ENCODE measurements at places on chromosomes 5 and 9. TPM values are rescaled to one million over a fixed set of nuclear protein-coding genes. Genes with fewer than 3 reads are reported as not detected.
A peak's percentile ranks its signal among the peaks of the same experiment; 100 is the strongest.

- peak overlapping the region; percentile 62 for H3K27ac ChIP-seq
- H3K4me3 ChIP-seq, result no peak overlapping the region
- H3K4me1 ChIP-seq, result peaks cover 25% of the 10 kb centered on the region
- no peak for DNase-seq
These were observed 121.4 kb upstream of the C6 start for GRCh38 chr5:41334758-41335157.

GRCh38 chr5:120463006-120463680 is 957 bp upstream of the PRR16 start:
- DNase-seq, result no peak
- peak overlapping the region; percentile 88 for H3K4me3 ChIP-seq
- H3K36me3 ChIP-seq, result no peaks in the 10 kb centered on the region
- peaks cover 62% of the 10 kb centered on the region for H3K27me3 ChIP-seq
- H3K4me1 ChIP-seq, result peaks cover 20% of the 10 kb centered on the region
- no peak overlapping the region for H3K27ac ChIP-seq

GRCh38 chr9:112496074-112496722 is 9.6 kb downstream of the KIAA1958 start:
- H3K27ac ChIP-seq, result peak overlapping the region; percentile 48
- peaks cover 23% of the 10 kb centered on the region for H3K4me1 ChIP-seq
- no peak for DNase-seq
- H3K27me3 ChIP-seq, result no peaks in the 10 kb centered on the region
- peaks cover 51% of the 10 kb centered on the region for H3K36me3 ChIP-seq

DNA sequence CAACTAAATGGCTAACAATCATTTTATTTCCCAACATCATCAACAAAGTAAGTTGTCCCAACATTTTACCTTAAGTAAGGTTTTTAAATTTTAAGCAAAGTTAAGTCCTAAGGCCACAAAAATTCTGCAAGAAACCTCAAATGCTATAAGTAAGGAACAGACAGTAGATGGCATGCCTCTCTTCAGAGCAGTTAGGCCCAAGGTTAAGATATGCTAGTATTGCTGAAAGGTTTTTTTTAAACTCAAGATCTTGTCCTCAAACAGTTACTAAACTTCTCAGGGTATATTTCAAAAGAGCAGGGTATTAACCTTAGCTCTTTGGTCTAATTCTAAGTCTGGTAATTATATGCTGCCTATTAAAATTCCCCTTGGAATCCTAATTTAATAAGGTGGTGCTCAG is 35.1 kb downstream of the PJA2 start:
- H3K27me3 ChIP-seq, result no peaks in the 10 kb centered on the region
- no peak for DNase-seq
- no peaks in the 10 kb centered on the region for H3K4me1 ChIP-seq

DNA sequence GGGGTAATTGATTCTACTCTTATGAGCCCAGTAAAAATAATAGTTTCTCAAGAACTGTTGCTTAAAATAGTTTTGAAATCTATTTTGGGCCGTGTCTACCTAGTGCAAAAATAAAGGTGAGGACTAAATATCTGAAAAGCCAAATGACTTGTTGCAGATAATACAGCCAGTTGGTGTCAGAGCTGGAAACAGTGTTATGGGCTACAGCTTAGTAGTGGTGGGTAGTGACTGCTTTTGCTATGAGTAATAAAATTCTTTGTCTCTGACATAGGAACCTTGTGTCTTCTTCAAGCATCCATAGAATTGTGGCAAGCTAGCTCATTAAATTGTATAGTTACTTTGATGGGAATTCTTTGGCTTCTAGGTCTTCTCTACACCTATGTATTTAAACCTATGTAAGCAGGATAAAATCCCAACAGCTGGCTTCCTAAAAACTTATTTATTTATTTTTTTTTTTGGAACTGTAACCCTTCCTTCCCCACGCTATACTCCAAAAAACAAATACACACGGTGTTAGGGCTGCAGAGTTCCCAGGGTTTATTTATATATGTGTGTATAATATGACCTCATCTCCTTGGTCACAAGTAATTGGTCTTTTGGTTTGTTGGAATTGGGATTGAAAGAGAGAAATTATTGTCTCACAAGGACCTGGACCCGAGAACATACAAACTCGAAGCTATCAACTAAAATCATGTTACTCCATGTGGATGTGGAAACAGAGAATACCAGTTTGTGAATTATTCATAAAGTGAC is 138.0 kb downstream of the NUDT12 start:
- no peak overlapping the region for H3K4me3 ChIP-seq
- no peaks in the 10 kb centered on the region for H3K36me3 ChIP-seq
- no peaks in the 10 kb centered on the region for H3K27me3 ChIP-seq
- no peak overlapping the region for H3K27ac ChIP-seq

- no peaks in the 10 kb centered on the region for H3K36me3 ChIP-seq
- H3K4me3 ChIP-seq, result no peak overlapping the region
- peaks cover 12% of the 10 kb centered on the region for H3K27me3 ChIP-seq
These were observed 4.9 kb downstream of the GMCL2 start for GRCh38 chr5:178182158-178182876.

- no peak overlapping the region for H3K4me3 ChIP-seq
- no peak for DNase-seq
- H3K4me1 ChIP-seq, result peaks cover 12% of the 10 kb centered on the region
- peaks cover 4% of the 10 kb centered on the region for H3K27me3 ChIP-seq
- no peaks in the 10 kb centered on the region for H3K36me3 ChIP-seq
These were observed 7.8 kb upstream of the TNFAIP8 start for GRCh38 chr5:119347991-119348390.

DNA sequence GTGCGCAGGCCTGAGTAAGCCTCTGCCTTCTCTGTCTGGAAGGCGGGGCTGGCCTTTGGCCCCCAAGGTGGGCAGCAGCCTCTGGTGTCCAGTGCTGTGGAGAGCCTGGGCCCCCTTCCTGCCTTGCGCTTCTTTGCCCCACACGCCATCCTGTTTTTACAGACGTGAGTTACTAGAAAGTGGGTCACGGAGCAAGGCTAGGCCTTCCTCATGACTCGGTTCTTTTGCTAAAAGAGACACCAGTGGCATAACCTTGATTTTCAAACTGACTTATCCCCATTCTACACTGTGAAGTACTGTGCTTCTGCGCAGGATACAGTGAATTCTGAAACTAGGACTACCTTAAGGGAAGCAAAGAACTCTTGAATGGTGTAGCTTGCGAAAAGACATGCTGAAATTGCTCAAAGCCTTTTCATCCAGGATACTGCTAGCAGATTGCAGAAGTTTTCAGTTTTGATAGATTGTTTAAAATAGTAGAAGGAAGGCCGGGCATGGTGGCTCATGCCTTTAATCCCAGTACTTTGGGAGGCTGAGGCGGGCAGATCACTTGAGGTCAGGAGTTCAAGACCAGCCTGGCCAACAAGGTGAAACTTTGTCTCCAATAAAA is 7.2 kb downstream of the ROPN1L start:
- H3K4me3 ChIP-seq, result no peak overlapping the region
- DNase-seq, result no peak
- H3K27ac ChIP-seq, result no peak overlapping the region
- H3K27me3 ChIP-seq, result peaks cover under 1% of the 10 kb centered on the region

DNA sequence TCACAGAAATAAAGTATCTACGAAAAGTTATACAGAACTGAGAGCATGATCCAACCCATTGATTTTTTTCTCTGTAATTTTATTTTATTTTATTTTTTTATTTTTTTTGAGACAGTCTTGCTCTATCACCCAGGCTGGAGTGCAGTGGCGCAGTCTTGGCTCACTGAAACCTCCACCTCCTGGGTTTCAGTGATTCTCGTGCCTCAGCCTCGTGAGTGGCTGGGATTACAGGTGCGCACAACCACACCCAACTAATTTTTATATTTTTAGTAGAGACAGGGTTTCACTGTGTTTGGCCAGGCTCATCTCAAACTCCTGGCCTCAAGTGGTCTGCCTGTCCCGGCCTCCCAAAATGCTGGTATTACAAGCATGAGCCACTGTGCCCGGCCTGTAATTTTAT is 107.3 kb downstream of the VPS13A start:
- no peak overlapping the region for H3K27ac ChIP-seq
- peaks cover 18% of the 10 kb centered on the region for H3K36me3 ChIP-seq
- DNase-seq, result no peak
- H3K4me1 ChIP-seq, result no peaks in the 10 kb centered on the region

DNA sequence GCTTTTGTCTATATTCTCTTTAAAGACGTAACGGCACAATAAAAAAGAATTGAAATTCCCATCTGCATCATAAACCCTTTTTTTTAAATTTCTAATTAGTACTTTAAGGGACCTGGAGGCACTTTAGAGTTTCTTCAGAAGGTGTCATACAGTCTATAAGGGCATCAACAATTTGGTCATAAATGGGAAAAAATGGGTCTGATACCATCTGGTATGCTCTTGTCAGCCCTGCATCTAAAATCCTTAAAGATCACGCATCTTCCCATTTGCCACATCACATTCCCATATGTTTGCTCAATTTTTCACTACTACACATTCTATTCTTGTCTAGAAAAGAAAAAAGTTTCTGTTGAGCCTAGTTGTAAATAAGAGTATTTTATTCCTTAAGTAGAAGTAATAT is 53.8 kb downstream of the COX7C start:
- H3K27ac ChIP-seq, result no peak overlapping the region
- H3K4me3 ChIP-seq, result no peak overlapping the region
- no peaks in the 10 kb centered on the region for H3K27me3 ChIP-seq
- no peak for DNase-seq
- no peaks in the 10 kb centered on the region for H3K4me1 ChIP-seq
- no peaks in the 10 kb centered on the region for H3K36me3 ChIP-seq

- peak overlapping the region; percentile 95 for H3K27ac ChIP-seq
- DNase-seq, result no peak
- H3K4me1 ChIP-seq, result peaks cover 49% of the 10 kb centered on the region
- H3K4me3 ChIP-seq, result peak overlapping the region; percentile 99
- H3K36me3 ChIP-seq, result peaks cover 35% of the 10 kb centered on the region
These were observed 732 bp upstream of the SMIM15 start for GRCh38 chr5:61162832-61163567.

DNA sequence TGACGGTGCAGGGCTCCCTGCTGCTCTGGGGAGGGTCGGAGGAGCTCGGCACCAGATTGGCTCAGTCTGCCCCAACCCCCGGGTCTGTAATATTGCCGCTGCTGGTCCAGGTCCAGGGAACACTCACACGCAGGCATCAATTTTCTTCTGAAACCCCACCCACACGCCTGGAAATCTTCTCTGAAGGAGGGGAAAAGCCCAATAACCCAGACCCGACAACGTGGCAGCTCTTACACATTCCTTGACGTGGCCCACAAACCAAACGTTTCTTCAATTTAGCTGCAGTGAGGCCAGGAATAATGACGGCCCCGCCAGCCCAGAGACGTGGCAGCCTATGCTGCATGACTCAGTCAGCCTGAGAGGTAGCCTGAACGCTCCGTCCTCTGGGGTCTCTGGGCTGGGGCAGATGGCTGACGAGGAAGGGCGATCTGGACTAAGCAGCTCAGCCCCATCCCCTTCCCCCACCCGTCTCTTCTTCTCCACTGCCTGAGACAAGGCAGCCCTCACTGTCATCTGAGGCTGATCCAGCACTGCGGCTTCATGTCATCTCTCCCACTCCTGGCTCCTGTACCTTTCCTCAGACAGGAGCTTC is 9.9 kb upstream of the SPARC start:
- H3K4me3 ChIP-seq, result peak overlapping the region; percentile 17
- no peaks in the 10 kb centered on the region for H3K27me3 ChIP-seq
- H3K36me3 ChIP-seq, result no peaks in the 10 kb centered on the region
- peaks cover 64% of the 10 kb centered on the region for H3K4me1 ChIP-seq

- H3K4me1 ChIP-seq, result no peaks in the 10 kb centered on the region
- no peak overlapping the region for H3K4me3 ChIP-seq
- peaks cover 17% of the 10 kb centered on the region for H3K36me3 ChIP-seq
- no peak overlapping the region for H3K27ac ChIP-seq
These were observed 9.8 kb upstream of the FANCC start for GRCh38 chr9:95327239-95327865.

- peaks cover 3% of the 10 kb centered on the region for H3K36me3 ChIP-seq
- no peak overlapping the region for H3K27ac ChIP-seq
- no peaks in the 10 kb centered on the region for H3K4me1 ChIP-seq
- no peak for DNase-seq
- no peaks in the 10 kb centered on the region for H3K27me3 ChIP-seq
- H3K4me3 ChIP-seq, result no peak overlapping the region
These were observed 16.2 kb downstream of the PGGT1B start for GRCh38 chr5:115246361-115246991.

DNA sequence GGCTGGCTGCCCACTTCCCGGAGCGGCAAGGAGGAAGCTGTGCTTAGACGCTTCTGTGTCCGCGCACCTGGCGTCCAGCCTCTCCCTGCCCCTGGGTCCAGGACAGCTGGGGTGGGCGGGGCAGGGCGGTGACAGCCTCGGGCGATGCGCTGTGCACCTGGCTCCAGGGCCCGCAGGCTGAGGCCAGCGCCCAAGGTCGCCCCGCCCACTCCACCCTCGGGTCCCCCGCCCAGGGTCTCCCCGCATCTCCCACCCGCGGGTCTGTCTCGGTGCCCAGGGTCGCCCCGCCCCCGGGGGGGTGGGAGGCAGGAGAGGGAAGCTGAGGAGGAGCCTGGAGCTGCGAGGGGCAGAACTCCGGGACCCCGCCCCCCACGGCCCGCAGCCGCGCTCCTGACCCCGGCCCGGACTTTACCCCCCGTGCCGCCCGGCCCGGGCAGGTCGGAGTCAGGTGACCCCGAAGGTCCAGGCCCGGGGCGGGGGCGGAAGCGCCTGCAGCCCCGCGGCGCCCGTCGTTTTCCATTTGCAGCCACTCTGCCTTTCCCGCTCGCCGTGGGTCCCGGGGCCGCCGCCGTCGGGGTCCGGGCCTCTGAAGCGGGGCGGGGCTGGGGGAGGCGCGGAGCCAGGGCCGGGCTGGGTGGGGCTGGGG is at the start of gene ENTPD8:
Gene ENTPD8, minus strand, starts transcription at position 69 of the 646 bp plus-strand sequence. CDS start 3,072 bp downstream, outside the sequence.
- peak within 1 kb of the TSS; percentile 66 for H3K4me3 ChIP-seq
- no peaks in the 10 kb centered on the region for H3K36me3 ChIP-seq
- H3K4me1 ChIP-seq, result peaks cover 12% of the 10 kb centered on the region
- no peak for DNase-seq

DNA sequence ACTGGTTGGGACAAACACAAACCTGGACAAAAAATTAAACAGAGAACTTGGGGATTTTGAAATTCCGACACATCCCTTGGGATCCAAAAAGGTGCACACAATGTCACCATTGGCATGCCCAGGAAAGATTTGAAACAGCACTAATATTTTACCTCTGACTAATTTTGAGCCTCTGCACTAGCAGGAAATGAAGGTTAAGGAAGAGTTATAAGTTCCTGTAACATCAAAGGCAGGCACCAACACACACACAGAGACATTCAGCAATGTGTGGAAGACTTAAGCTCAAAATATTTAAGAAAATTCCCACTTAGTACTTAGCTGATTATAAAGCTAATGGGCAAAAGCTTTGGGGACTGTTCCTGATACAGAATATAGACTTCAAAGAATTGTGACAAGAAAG is 247.0 kb downstream of the CDH9 start:
- H3K4me3 ChIP-seq, result no peak overlapping the region
- no peaks in the 10 kb centered on the region for H3K27me3 ChIP-seq
- no peaks in the 10 kb centered on the region for H3K36me3 ChIP-seq
- H3K4me1 ChIP-seq, result peaks cover 11% of the 10 kb centered on the region

GRCh38 chr5:59547731-59548130 is 345.8 kb downstream of the PDE4D start:
- no peak for DNase-seq
- no peaks in the 10 kb centered on the region for H3K36me3 ChIP-seq
- no peaks in the 10 kb centered on the region for H3K4me1 ChIP-seq
- no peaks in the 10 kb centered on the region for H3K27me3 ChIP-seq

GRCh38 chr9:11805969-11806368 is 887.2 kb upstream of the TYRP1 start:
- H3K4me3 ChIP-seq, result no peak overlapping the region
- no peaks in the 10 kb centered on the region for H3K36me3 ChIP-seq

RNF183 gene
- total RNA-seq, result not detected

PHYHD1 gene
- total RNA-seq, result 5.0 TPM

UGT3A2 gene
- total RNA-seq, result 0.64 TPM

NDOR1 gene
- total RNA-seq, result 39.4 TPM

ALDH1B1 gene
- total RNA-seq, result 32.9 TPM

SH3RF2 gene
- 1.0 TPM for total RNA-seq

FOXD4L5 gene
- 0.34 TPM for total RNA-seq

RGS7BP gene
- 0.39 TPM for total RNA-seq

QRFP gene
- total RNA-seq, result not detected

GRIN1 gene
- 0.14 TPM for total RNA-seq

GPR151 gene
- not detected for total RNA-seq

SH3TC2 gene
- 9.3 TPM for total RNA-seq

ACSL6 gene
- 1.7 TPM for total RNA-seq
